Inflammatory macrophage treated with lipopolysaccharide for 4 hours (primary cell): ENCODE measurements at places on chromosomes 7 and 10.

GRCh38 chr7:18320971-18321567 lies 174.5 kb upstream of the HDAC9 start:
- peak; percentile 57 for DNase-seq

DNA sequence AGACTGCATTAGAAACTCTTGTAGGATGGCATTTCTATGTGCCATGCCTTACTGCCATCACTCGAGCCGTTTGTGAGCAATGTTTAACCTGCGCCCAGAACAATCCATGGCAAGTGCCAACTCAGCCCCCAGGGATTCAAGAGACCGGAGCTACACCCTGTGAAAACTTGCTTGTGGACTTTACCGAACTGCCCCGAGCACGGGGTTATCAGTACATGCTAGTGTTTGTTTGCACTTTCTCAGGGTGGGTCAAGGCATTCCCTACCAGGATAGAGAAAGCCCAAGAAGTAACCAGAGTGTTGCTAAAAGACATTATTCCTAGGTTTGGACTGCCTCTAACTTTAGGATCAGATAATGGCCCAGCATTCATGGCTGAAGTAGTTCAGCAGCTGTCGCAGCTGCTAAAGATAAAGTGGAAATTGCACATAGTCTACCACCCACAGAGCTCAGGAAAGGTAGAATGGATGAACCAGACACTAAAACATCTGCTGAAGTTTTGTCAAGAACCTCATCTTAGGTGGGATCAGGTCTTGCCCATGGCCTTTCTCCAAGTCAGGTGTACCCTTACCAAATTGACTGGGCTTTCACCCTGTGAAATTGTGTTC lies 8.9 kb upstream of the CYREN start:
- DNase-seq: no peak

GRCh38 chr7:48091506-48092433 lies 2.7 kb downstream of the UPP1 start:
- peak; percentile 23 for DNase-seq

DNA sequence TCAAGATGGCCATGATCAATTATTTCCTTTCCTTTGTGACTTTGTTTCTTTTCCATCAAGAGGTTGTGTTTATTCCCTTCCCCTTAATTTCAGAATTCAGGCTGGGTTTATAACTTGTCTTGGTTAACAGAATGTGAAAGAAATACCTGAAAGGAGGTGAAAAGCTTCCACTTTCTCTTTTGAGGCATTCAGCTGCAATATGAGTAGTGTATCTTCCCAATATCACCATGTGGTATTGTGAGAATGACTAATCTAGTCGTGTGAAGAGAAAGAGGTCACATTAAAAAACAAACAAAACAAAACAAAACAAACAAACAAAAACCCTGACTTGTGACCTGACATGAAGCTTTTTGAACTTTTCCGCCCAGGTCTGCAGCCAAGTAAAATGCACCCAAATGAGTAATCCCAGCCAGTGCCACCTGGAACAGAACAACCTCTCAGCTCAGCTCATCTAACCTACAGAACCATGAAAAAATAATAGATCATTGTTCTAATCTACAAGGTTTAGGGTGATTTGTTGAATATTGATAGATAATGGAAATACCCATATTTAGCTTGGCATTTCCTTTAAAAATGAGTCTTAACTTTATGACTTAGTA lies 70.8 kb upstream of the TEX47 start:
- no peak for DNase-seq

GRCh38 chr10:111017098-111017497 lies 59.7 kb upstream of the ADRA2A start:
- peak; percentile 86 for DNase-seq

- no peak for DNase-seq
These were observed 398.1 kb upstream of the PRKCQ start for GRCh38 chr10:6978187-6978627.

DNA sequence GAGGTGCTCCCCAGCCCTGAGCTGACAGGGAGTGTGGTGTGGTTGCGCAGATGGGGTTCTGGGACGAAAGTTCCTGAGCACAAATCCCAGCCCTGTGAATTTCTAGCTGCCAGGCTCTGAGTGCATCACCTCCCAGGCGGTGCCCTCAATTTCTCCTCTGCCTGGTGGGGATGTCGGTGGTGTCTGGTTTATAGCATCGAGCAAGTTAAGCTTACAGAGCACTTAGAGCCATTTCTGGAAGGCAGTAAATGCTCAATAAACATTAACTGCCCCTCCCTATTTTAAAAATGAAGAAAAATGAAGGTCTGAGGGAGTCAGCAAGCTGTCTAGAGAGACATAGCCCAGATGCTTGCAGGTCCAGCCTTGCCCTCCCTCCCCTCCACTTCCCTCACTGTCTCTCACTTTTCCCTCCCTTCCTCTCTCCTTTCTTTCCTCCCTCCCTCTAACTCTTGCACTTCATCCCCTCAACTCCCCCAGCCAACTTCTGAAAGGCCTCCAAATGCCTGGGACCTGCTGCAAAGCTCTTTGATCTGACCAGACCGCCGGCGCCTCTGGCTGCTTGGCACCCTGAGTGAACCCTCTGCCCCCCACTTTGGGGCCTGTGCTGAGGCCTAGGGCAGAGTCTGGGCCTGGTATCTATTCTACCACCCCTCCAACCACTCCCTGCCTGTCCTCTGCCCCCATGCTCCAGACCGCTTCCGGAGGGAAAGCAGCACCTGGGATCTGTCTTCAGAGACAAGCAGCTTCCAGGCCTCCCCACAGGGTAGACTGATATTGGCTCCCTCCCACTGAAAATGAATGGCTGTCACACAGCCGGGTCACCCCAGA lies 438.3 kb downstream of the RPS24 start:
- DNase-seq: no peak

GRCh38 chr10:73810735-73811465 lies 498 bp downstream of the NDST2 start:
- peak; percentile 6 for DNase-seq

GRCh38 chr10:131195116-131195515 lies 116.4 kb downstream of the TCERG1L start:
- no peak for DNase-seq

DNA sequence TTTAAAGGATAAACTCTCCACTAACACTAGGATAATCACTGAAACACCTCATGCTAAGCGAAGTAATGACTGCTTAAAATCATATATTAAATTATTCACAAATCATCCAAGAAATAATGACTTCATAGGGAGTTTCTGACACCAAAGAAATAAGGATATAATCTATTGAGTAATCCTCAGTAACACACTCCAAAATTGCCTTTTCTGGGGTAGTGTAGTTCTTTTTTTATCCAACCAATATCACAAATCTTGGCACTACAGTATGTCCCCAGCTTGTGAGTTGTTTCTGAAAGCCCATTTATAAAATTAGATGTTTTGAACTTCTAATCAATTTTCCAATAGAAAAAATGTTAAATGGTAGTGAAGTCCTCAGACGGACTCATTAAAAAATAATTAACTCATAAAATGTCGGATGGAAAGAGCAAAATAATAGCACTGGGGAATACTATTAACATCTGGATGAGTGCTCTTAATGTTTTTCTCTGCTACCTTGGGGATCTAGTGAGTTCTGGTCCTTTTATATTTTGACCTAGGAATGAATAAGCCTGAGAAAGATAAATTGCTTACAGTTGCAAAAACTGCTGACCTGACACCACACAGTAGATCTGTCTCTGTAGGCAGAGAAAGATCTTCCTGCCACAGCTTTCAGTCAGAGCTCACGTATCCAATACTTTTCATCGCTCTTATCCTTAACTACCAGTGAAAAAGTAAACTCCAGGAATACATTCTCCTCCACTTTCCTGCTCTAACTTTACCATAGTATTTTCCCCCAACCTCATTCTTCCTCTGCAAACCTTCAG lies 618.5 kb upstream of the ANKRD30A start:
- DNase-seq: no peak

DNA sequence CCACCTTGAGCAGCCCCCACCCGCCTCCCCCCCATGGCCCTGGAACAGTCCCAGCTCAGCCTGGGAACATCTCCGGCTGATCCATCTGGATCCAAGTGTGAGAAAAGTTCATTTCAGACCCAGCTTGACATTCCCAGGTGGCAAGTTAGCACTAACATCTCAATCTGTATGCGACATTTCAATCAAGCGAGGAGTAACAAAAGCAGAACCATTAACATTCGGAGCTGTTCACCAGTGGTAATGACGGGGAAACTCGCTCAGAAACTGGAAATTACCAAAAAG lies 65.4 kb downstream of the PAX2 start:
- no peak for DNase-seq

- no peak for DNase-seq
These were observed 58.3 kb upstream of the PPP1R3C start for GRCh38 chr10:91690996-91691676.

DNA sequence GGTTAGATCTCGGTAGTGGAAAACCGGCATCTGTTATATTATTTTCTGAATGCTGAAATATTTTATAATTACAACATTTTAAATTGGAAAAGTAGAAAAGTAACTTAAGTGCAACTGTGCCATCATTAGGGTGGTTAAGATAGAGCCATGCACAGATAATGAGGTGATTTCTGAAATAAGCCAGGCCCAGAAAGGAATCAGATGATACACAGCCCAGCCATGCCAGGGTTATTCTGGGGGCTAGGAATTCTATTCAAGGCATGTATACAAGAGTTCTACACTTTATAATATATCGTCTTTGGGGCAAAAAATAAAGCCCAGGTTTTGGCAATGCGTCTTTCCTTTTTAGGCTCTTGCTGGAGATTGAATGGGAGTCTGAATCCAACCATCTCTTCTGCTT lies 128.7 kb downstream of the ITGB8 start:
- no peak for DNase-seq

DNA sequence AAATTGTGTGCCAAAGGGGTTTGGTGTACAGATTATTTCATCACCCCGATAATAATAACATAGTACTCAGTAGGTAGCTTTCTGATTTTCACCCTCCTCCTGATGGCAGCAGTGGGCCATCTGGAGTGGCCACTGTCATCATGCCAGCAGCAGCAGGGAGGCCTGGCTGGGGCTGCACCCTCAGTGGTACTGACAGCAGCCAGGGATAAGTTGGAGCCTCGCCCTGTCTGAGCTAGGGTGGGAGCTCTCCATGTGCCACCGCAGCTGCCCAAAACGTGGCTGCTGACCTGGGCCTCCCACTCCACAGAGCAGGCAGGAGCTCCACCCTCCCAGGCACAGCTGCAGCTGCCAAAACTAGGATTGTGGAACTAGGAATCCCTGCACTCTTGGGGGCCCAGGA lies 700.8 kb upstream of the KCND2 start:
- no peak for DNase-seq

DNA sequence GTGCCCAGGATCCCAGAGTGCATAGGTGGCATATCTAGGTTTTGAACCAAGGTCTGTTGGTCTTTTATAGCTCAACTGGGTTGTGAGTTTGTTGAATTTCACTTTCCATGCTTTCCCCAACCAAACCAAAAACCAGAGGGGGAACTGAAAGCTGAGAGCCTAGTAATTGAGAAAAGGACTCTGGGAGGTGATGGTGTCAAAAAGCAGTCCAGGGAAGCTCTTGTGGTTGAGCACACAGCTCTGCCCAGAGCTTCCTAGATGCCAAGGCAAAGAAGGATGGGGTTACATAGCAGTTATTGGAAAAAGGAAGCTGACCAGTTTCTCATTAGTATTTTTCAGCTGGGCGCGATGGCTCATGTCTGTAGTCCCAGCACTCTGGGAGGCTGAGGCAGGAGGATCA lies 9.9 kb downstream of the POR start:
- peak; percentile 83 for DNase-seq

- no peak for DNase-seq
These were observed 647.0 kb downstream of the KCNMA1 start for GRCh38 chr10:76990561-76990960.

- no peak for DNase-seq
These were observed 47.3 kb downstream of the RSBN1L start for GRCh38 chr7:77743518-77743917.

DNA sequence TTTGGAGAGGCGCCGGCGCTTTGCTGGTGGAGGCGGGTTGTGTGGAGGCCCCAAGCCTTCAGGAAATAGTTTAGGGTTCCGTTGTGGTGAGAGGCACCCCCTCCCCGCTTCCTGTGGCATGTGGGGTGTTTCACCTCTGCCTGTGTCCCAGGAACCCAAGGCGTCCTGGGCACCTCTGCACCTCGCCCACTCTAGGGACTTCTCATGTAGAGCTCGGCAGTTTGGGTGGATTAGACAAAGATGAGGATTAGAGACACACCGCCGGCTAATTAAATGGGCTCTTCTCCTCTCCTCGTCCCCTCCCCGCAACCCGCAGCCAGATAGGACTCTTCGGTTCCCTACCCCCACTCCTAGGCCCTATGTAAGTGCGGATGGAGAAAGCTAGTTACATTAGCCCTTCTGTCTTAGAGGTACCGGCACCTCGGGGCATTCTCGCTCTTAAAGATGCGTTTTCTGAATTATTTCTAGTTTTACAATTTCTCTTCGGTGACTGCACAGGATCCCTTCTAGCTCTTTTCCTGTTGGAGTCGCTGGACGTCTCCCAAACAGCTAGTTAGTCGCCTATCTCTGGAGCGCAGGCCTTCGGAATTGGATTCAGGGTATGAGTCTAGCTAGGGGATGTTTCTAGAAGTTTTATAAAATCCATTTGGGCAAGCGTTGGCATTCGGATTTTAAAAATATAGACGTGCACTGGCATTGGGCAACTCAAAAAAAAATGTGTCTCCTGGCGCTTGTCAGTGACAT lies 7.8 kb downstream of the PTF1A start:
- DNase-seq: no peak
